ENCODE measurements at places on chromosomes 2 and 18.

GRCh38 chr2:48320742-48321141 lies 209.2 kb upstream of the STON1 start:
- no peaks in the 10 kb centered on the region for H3K36me3 ChIP-seq
- H3K4me3 ChIP-seq: no peak overlapping the region
- no peaks in the 10 kb centered on the region for H3K27me3 ChIP-seq
- H3K4me1 ChIP-seq: peaks cover 82% of the 10 kb centered on the region

DNA sequence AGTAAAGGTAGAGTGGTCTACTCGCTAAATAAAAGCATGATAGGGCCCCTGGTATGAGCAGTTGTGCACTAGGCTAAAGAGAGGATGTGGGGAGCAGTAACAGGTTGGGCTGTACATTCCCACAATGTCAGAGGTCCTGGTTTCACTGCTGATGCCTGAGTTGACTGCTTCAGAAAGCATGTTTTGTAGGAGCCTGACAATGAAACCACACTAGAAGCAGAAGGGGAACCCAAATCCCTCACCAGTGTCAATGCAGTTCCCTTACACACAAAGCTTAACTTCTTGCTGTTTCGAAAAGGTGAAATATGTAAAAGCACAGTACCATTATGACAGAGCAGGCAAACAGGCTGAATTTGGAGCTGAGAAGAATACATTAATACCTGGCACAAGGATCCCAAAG lies 291.7 kb upstream of the KYNU start:
- no peak overlapping the region for H3K27ac ChIP-seq
- H3K36me3 ChIP-seq: no peaks in the 10 kb centered on the region
- H3K4me1 ChIP-seq: no peaks in the 10 kb centered on the region

DNA sequence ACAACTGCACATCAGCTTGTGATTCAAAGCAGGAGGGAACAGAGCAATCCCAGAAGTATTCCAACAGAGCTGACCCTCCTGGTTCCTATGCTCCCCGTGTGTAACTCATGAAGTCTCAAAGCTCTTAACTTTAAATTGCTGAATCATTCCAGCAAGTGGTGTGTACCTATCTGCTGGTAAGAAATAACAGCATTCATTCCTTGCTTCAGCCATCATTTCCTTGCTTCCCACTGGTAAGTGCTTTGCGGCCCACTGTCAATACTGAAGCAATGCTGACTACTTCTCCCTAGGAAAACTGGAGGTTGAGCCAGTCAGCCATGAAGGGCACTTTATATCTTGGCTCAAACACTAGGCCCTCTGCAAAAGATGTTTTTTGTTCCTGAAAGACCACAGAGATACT lies 222.4 kb downstream of the EXOC6B start:
- H3K27me3 ChIP-seq: no peaks in the 10 kb centered on the region
- no peaks in the 10 kb centered on the region for H3K4me1 ChIP-seq
- no peak overlapping the region for H3K27ac ChIP-seq

GRCh38 chr2:162538967-162539366 lies 195.0 kb downstream of the GCA start:
- no peaks in the 10 kb centered on the region for H3K4me1 ChIP-seq
- no peaks in the 10 kb centered on the region for H3K27me3 ChIP-seq
- no peaks in the 10 kb centered on the region for H3K36me3 ChIP-seq
- no peak overlapping the region for H3K27ac ChIP-seq
- no peak overlapping the region for H3K4me3 ChIP-seq
- no peak for DNase-seq

DNA sequence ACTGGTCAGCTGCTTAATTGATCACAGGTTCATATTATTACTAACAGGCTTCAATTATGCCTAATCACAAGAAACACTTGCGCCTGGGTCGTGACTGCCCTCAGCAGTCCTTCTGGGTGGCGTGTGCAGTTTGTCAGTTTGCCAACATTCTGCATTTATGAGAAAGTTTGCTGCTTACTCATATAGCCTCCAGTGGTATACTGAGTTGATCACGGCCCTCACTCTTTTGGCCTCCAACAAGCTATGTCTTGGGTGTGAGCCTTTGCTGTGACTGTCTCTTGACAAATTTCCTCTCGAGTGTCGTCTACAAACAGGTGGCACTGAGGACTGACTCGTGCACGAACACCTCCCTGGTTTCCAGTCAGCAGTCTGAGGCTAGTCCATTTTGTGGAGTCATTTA lies 27.3 kb downstream of the DCDC2C start:
- H3K4me1 ChIP-seq: no peaks in the 10 kb centered on the region
- no peak overlapping the region for H3K27ac ChIP-seq
- no peak for DNase-seq
- H3K4me3 ChIP-seq: no peak overlapping the region
